ENCODE measurements at places on chromosomes 3 and 15. TPM values are rescaled to one million over a fixed set of nuclear protein-coding genes. Genes with fewer than 3 reads are reported as not detected.

Gene SLC28A2
- not detected for polyA plus RNA-seq

Gene CD96
- polyA plus RNA-seq, result not detected

Gene GP5
- 0.16 TPM for polyA plus RNA-seq

Gene CAV3
- polyA plus RNA-seq, result not detected

Gene MESP2
- not detected for polyA plus RNA-seq

Gene CPLX3
- polyA plus RNA-seq, result 0.27 TPM

Gene ACAN
- polyA plus RNA-seq, result not detected

Gene MST1R
- polyA plus RNA-seq, result 4.2 TPM

Gene LAMB2
- polyA plus RNA-seq, result 15.9 TPM

Gene DPPA4
- polyA plus RNA-seq, result 1.2 TPM

Gene NLGN1
- 2.7 TPM for polyA plus RNA-seq

Gene LTK
- 0.28 TPM for polyA plus RNA-seq

Gene FEZF2
- not detected for polyA plus RNA-seq

Gene AHSG
- 1.1 TPM for polyA plus RNA-seq

Gene ZIC4
- polyA plus RNA-seq, result 8.1 TPM

Gene PFKFB4
- 32.4 TPM for polyA plus RNA-seq

Gene OR5K2
- polyA plus RNA-seq, result not detected

Gene HGD
- polyA plus RNA-seq, result not detected

Gene AADAC
- polyA plus RNA-seq, result not detected

Gene A4GNT
- not detected for polyA plus RNA-seq

Gene C3orf85
- not detected for polyA plus RNA-seq

Gene SERPINI2
- polyA plus RNA-seq, result 1.7 TPM

Gene PTH1R
- not detected for polyA plus RNA-seq

Gene ABI3BP
- polyA plus RNA-seq, result 0.10 TPM

Gene IL16
- not detected for polyA plus RNA-seq

Gene ABCF3
- polyA plus RNA-seq, result 52.6 TPM

Gene CNTN6
- 1.7 TPM for polyA plus RNA-seq

Gene TNNC1
- polyA plus RNA-seq, result not detected

Gene MESP1
- polyA plus RNA-seq, result 4.8 TPM

Gene CATSPER2
- polyA plus RNA-seq, result 2.0 TPM

Gene CHRM5
- polyA plus RNA-seq, result 0.10 TPM

Gene GRM7
- 21.9 TPM for polyA plus RNA-seq

Gene IL12A
- polyA plus RNA-seq, result not detected

Gene ISL2
- not detected for polyA plus RNA-seq

Gene CELSR3
- 65.5 TPM for polyA plus RNA-seq

Gene MINAR1
- 3.1 TPM for polyA plus RNA-seq

Gene AGBL1
- 0.12 TPM for polyA plus RNA-seq

Gene ZNF280D
- polyA plus RNA-seq, result 29.8 TPM

Gene LYZL4
- not detected for polyA plus RNA-seq

Gene SELENOT
- polyA plus RNA-seq, result 249 TPM

Gene MEIS2
- 939 TPM for polyA plus RNA-seq

Gene PLCB2
- 7.4 TPM for polyA plus RNA-seq

All from neural cell (in vitro differentiated cells).